Nephron progenitor cell (in vitro differentiated cells): ENCODE measurements at places on chromosomes 2 and 18.

GRCh38 chr2:215900203-215900611, 113.1 kb downstream of the MREG start:
- no peak for DNase-seq

DNA sequence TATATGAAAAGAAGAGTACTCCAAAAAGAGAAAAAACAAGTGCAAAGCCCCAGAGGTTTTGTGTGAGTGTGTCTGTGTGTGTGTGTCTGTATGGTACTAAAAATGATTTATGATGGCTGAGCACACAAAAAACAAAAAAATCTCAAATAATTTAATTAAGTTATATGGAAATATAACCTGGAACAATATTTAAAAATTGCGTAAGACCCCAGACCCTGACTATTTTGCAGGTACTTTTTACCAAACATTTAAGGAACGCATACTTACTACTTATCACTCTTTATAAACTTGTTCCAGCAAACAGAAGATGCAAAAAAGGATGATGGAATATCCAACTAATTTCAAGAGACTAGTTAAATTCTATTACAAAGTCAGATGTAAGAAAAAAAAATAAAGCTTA, 317.4 kb upstream of the KCNH7 start:
- DNase-seq: no peak

GRCh38 chr2:196291426-196291825, 120.0 kb upstream of the STK17B start:
- no peak for DNase-seq

- DNase-seq: no peak
Measured at GRCh38 chr18:78891185-78891762, 88.3 kb upstream of the SALL3 start.

- no peak for DNase-seq
Measured at GRCh38 chr2:8662239-8662879, 19.5 kb upstream of the ID2 start.

DNA sequence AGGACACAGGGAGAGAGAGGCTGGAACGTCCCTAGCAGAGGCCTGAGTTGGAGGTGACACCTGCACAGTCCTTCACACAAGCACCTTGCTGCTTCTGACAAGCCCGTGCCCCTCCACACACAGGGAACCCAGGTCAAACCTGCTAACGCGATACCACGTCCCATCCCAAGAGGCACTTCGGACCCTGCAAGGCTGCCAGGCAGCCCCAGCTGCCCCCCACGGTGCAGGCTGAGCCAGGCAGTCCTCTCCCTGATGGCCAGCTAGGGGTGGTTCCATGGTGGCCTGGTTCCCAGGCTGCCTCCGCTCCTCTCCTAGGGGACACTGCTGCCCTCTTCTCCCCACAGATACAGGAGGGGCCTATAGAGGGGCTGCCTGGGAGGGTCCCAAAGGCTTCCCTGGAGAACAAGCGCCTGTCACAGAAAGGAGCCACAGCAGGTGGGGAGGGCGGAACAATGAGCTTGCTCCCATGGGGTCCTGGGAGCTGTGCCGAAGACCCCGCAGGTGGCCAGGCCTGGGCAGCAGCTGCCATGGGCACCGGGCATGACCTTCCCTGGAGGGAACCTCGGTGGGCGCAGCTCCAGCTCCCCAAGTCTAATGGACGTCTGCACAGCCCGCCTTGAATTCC, 434.2 kb upstream of the MYT1L start:
- no peak for DNase-seq

DNA sequence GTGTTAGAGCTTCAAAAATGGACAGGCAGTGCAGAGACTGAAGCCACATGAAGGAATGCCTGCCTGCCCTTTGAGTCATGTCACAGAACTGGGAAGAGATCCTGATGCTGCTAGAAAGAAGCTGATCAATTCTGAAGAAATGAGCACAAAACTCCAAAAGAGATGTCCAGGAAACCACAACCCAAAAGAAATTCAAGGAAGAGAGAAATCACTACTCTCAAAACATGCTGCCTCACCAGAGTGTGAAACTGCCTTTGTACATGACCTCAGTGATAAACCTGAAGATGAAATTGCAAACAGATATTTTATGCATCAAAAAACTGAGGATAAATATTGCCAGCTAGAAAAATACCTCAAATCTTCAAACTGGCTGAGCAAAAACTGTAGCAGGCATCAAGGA, 20.5 kb downstream of the USP40 start:
- DNase-seq: no peak

GRCh38 chr2:124662946-124663644, 638.0 kb downstream of the CNTNAP5 start:
- DNase-seq: no peak

DNA sequence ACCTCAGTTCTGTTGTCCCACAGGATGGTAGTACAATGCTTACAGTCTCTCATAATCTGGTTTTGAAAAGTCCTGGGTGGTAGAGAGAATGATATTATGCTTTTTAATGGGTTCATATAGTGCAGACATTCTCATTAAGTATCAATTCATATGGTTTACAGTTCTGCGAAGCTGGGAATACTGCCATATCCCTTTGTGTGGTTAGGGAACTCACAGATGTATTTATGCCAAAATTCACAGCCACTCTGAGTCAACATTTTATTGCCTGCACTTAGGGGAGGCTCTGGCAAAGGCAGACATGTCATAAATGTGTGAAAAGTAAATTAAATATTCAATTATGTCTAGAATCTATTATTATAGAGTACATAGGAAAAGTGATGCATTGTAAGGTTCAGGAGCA, 808.2 kb downstream of the SUCLG1 start:
- DNase-seq: no peak

DNA sequence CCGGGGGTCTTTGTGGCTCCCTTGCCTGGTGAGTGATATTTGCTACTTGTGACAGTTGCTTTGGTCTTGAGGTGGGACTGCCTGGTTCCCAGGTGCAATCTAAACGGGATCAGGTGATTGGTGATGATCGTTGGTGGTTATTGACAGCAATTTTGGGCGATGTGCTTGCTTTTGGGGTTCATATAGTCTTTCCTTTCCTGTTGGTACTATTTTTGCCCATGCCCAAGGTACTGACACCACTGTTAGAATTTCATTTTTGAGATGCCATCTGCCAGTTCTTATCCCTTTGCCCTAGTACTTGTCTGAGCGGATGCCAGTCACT, 573 bp downstream of the WDR7 start:
- no peak for DNase-seq

GRCh38 chr18:55102501-55102900, 143.2 kb upstream of the CCDC68 start:
- no peak for DNase-seq

DNA sequence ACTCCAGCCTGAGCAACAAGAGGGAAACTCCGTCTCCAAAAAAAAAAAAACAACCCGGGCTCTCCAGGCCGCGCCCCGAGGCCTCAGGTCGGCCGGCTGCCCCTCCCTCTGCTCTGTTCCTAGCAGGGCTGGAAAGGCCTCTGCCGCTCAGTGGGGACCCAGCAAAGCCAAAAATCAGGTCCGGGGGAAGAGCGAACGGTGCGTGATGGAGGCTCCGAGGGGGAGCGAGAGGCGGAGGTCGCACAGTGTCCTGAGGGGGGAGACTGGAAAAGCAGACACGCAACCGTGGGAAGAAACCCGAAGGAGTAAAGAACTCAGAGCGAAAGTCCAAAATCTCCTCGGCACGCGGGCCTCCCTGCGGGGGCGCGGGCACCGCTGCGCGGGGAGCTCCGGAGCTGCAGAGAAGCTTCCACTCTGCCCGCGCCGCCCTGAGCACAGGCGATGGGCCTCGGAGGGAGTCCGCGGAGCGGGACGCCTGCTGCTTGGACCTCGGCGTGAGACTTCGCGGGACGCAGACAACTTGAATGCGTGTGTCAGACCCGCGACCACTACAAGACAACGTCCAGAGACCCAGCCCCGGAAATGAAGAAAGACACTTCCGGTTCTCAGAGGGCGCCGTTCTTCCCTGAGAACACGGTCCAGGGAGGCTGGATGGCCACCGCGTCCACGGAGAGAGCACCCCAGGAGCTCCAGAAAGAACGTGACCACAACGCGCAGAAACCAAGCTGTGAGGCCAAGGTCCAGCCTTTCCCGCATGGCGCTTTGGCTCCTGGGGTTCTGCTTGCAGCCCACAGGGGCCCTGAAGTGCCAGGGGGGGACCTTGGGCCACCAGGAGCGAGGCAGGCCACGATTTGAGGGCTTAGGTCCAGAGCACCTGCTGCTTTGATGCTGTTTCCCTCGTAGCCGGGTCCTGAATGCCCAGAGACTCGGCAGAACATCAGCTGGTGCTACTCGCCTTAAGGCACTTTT, 219.8 kb downstream of the DPP10 start:
- peak; percentile 29 for DNase-seq

DNA sequence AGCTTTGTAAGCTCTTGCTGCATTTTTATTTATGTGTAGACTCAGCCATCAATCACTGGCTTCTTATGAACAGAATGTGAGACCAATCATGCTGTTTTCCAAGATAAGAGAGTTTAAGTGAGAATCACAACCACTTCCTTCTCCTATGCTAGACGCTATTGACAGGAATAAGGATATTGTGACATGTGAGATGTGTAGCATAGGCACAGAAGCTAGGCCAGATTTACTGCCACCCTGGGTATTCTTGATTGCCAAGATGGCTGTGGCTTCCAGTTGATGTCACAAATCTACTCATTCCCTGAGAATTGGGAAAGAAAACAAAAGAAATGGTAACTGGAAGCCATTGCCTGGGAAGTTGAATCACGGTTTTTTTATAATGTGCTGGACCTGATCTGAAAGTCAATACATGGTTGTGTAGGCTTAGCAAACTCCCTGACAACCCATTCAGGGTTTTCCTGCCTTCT, 49.9 kb downstream of the RAB27B start:
- DNase-seq: no peak

DNA sequence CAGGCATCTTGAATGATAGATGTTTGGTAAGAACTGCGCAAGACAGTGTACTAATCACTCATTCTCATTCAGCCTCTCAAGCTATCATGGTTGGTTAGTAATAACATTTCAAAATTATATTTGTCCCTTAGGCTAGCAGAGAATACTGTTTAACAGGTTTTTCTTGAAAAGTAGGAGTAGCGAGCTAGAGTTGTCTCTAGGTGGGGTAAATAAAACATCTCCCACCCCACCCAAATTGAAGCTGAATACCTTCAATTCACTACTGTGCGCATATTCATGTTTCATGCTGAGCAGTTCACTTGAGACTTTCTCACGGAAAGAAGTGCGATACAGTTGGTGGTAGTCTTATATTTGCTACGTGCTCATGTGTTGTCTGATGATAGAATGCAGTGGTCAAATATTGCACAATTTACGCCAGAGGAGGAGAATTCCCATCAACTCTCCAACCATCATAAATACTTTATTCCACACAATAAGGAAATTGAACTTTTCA, 49.3 kb downstream of the NEDD4L start:
- DNase-seq: no peak

GRCh38 chr2:75465317-75465984, 95.3 kb downstream of the EVA1A start:
- DNase-seq: no peak

GRCh38 chr2:28595323-28595722, 99.5 kb downstream of the PLB1 start:
- no peak for DNase-seq

- DNase-seq: no peak
Measured at GRCh38 chr2:6627316-6627715, 238.4 kb downstream of the CMPK2 start.

DNA sequence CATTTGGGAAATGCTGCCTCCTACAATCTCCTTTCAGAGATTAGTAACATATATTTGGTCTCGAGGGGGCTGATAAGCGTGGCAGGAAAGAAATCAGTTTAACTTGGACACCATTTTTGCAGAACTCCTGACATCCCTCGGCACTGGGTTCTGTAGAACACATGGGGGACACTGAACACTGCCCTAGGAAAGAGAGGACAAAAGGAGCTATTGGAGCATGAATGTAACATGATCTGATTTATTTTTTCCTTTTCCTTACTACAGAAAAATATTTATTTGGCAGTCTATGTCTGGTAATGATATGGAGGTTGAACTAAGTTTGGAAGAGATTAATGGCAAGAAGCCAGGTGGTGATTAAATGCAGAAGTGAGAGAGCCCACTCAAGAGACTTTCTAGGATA, 153.8 kb downstream of the AFF3 start:
- DNase-seq: no peak

DNA sequence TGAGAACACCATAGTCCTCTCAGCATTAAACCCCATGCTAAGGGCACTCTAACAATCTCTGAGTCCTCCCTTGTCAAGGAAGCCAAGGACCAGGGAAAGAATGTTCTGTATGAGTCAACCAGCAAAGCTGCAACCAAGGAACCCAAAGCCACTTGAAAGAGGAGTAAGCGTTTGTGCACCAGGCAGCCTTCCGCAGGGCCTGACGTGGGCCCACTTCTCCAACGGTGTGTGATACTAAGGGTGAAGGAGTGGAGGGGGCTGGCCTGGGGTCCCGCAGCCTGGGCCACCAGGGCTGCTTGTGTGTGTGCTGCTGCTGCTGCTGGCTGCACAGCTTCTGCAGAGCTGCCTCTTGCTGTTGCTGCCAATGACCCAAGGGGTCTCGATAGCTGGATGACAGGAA, 30.1 kb upstream of the GALNT14 start:
- DNase-seq: no peak

GRCh38 chr2:9099341-9099751, 95.9 kb upstream of the MBOAT2 start:
- DNase-seq: no peak

DNA sequence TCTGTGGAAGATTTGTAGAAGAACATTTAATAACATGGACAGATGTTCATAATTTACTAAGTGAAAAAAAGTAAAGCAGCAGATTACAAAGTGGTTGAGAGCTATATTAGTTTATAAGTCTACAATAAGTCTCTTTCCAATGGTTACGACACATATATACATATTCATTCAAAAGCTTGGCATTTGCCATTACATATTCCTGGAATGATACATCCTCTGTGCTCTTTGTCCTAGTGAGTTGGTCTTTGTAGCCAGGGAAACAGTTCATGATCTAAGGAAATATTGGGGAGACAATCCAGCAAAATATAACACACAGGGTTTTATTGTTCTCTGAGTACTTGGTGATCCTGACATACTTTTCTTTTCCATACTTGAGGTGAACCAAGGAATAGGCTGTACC, 32.5 kb upstream of the SOS1 start:
- no peak for DNase-seq

- DNase-seq: no peak
Measured at GRCh38 chr2:179768765-179769164, 92.6 kb downstream of the ZNF385B start.

DNA sequence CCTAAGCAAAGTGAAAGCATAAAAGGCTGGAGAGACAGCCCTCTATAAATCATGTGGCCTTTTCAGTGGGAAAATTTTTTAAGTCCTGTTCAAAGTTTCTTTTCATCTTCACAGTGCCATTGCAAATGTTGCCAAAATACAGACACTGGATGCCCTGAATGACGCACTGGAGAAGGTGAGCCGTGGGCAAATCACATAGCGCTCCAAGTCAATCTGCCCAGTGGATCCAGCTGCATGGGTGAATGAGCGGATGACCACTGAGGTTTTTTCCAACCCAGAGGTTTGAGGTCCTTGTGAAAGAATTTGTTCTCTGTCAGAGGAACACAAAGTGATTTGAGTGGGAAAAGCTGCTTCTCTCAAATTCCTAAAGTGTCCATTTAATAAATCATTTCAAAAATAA, 11.8 kb downstream of the DAPL1 start:
- no peak for DNase-seq
